ENCODE measurements at places on chromosomes 11 and 22.
A peak's percentile ranks its signal among the peaks of the same experiment; 100 is the strongest.

DNA sequence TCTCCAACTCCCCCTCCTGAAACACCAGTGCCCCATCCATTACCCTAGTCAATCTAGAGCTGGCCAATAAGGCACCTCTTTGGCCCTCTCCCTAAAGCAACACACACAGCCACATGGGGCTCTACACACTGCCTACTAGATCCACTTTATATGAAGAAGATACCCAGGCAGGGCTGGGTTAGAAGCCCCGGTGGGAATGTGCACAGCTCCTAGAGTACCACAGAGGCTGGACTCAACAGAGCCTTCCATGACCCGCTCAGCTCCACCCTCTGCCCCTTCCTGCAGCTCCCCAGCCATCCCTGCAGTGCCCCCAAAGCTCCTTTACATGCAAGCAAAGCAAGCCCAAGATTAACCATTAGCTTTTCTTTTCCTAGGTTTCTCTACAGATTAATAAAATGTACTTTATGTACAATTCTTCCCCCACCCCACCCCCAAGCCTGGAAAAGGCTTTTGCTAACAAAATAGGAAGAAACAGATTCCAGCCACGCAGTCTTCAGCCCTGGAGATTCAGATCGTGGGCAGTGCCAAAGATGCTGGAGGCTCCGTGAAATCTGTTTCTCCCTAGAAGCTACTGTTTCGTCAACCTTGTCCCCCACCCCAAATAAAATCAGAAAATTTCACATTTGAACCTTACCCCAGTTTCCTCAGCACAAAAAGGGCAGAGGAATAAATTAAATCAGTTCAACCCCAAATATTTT, 51.8 kb downstream of the IGSF9B start:
- no peak for DNase-seq

GRCh38 chr11:1219446-1219833, 3.4 kb upstream of the MUC5B start:
- DNase-seq: peak; percentile 10

DNA sequence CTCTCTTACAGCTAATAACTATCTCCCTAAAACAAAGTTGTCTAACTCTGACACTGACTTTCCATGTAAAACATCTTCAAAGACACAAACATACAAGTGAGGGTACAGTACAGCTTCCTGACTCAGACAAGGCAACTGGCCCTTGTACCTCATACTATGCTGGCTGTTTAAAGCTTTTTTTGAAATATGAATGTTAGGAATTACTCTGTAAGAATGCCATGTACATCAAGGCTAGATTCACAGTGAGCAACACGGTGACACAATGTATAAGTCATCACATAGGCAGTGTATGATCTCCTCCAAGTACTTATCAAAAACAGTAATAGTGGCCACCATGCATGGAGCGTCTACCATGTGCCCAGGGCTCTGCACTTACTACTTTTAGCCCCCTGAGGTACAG, 28.6 kb downstream of the ALG8 start:
- no peak for DNase-seq

DNA sequence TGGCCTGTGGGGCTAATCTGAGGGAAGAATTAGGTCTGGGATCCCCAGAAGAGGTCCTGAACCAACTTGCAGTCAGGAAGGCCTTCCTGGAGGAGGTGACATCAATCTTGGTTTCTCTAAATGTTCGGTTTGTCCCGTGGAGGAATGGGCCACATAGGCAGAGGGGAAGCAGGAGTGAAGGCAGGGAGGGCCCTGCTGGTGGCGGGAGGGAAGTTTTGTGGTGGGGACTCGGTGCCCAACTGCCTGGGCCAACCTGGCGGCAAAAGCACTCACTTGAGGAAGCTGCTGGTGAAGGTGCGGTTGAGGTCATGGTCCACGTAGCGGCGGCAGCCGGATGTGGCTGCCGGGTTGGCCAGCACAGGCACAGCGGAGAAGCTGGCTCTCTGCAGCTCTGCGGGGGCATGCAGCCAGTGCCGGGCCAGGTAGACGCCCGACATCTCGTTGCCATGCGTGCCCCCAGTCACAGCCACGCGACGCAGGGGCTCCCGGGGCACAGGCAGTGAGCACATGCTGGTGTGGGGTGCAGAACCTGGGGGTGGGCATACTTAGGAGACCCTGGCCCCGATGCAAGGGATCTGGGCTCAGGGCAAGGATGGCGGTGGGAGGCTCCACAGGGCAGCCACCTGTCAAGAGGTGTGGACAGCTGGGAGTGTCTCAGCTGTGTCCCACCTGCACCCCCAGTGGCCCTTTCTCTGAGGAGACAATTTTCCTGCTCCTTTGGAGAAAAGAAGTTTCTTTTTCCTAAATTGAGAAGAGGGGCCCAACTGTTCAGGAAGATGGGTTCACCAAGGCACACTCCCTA, 3.8 kb downstream of the ACY3 start:
- no peak for DNase-seq

- no peak for DNase-seq
These were observed 1.8 kb downstream of the ARHGAP1 start for GRCh38 chr11:46698597-46698996.

DNA sequence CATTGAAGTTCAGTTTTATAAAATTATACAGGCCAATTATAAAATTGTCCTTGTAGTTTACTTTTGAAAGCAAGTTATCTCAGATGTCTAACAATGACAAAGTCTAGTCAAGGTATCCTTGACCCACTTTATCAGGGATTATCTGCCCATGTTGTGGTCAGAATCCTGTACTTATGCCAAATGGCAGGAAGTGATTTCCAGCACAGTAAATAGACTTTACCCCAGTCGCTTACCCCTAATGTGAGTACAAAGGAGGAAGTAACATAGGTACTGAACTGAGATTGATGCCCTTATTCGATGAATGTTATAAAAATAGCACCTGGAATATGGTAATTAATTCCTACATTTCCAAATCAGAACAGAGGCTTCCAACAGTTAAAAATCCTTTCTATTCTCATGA, 355.7 kb downstream of the CNTN5 start:
- DNase-seq: no peak

- DNase-seq: no peak
These were observed 16.6 kb downstream of the TRIM29 start for GRCh38 chr11:120121336-120121735.

- no peak for DNase-seq
These were observed 8.1 kb upstream of the PLAAT3 start for GRCh38 chr11:63622323-63622722.

GRCh38 chr11:70205049-70205725, 2.1 kb downstream of the FADD start:
- DNase-seq: no peak

DNA sequence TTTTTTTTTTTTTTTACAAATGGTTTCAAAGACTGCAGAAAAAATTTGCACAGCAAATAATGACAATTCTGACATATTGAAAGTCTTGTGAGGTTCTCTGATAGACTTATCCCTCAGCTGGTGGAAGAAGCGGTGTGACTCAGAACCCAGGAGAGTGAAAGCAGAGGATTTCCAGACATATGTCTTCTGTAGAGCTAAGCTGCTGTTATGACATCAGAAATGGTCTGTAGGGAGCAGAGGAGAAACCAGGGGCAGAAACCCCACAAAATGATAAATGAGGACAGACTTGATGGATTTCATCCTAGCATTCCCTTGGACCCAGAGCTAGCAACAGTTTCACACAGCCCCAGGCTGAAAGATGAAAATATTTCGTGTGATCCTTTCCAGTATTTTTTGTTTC, 582.6 kb downstream of the METTL15 start:
- DNase-seq: no peak

DNA sequence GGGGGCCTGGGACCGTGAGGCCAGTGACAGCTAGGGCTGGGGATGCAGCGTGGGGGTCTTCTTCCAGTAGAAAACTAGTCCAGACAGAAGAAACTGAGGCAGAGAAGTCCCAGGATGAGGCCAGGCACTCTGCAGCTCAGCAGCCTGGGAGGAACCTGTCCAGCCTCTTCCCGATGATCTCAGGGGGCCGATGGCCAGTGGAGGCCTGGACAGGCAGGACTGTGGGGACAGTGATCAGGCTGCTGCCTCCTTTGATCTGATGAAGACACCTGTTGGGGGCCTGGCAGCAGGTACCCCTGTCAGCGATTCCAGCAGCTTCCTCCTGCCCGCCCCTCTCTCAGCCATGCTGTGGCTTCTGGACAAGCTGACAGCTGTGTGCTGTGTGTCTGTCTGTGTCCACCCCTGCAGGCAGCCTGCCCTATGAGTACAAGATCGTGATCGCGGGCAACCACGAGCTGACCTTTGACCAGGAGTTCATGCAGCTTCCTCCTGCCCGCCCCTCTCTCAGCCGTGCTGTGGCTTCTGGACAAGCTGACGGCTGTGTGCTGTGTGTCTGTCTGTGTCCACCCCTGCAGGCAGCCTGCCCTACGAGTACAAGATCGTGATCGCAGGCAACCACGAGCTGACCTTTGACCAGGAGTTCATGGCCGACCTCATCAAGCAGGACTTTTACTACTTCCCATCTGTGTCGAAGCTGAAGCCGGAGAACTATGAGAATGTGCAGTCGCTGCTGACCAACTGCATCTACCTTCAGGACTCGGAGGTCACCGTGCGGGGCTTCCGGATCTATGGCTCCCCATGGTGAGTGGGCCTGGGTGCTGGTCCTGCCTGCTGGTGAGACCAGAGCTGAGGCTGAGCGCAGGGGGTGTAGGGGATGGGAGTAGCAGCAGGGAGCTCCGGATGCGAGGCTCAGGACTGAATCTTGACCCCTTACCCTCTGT, 62.6 kb downstream of the MPPED1 start:
- no peak for DNase-seq
